ENCODE measurements at places on chromosomes 2 and 18.

GRCh38 chr18:4640349-4641012, 185.4 kb upstream of the DLGAP1 start:
- DNase-seq, result no peak

DNA sequence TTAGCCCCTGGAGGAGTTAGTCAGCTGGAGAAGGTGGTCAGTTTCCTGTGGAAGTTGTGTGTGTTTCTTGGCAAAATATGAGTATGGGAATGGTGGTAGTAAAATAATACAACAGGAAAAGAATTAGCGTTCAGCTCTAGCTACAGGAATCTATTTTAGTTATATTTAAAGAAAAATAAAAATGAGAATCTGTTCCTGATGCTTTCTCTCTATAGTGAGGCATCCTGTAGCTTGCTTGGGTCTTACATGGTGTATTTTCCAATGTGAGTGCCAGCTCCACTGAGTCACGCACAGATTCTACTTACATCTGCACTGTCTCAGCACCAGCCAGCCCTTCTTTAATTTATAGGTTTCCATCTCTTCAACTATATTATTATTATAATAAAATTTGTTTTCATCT, 132.2 kb downstream of the BIRC6 start:
- DNase-seq, result no peak

DNA sequence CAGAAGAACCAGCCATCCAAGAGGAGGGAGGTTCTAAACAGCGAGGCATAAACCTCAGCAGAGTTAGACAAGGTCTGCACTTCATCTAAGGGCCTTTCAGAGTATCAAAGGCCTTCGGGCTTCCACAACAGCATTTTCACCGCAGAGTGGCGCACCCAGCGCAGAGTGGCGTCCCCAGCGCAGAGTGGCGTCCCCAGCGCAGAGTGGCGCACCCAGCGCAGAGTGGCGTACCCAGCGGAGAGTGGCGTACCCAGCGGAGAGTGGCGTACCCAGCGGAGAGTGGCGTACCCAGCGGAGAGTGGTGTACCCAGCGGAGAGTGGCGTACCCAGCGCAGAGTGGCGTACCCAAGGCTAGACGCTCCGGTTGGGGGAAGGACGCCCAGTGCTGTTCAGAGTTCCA, 137.9 kb downstream of the ZNF516 start:
- no peak for DNase-seq

DNA sequence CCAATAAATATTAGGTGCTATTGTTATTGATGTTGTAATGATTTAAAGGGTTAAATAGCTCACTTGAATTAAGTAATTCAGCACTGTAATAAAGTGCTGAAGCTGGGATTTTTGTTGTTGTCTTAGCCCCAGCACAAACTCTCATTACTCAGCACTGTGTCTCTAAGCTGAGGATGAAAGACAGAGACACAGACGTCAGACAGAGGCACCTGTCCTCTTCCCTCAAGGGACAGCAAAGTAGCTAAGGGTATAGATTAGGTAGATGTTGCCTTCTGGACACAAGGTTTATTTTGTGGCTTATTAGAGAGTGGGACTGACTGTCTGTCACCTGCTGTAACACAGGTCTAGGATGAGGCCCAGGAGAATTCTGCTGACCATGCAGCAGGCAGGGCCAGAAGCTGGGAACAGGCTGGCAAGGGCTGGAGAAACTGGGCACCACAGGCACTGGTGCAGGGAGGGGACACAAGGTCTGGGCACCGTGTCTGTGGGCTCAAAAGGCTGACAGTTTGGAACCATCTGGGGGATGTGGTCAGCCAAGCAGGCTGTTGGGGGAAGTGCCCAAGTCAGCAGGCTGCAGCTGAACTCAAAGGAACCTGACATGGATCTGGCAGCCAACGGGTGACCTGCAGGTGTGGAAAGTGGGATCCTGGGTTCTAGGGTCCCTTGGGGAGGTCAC, 20.0 kb upstream of the PTPN4 start:
- no peak for DNase-seq

DNA sequence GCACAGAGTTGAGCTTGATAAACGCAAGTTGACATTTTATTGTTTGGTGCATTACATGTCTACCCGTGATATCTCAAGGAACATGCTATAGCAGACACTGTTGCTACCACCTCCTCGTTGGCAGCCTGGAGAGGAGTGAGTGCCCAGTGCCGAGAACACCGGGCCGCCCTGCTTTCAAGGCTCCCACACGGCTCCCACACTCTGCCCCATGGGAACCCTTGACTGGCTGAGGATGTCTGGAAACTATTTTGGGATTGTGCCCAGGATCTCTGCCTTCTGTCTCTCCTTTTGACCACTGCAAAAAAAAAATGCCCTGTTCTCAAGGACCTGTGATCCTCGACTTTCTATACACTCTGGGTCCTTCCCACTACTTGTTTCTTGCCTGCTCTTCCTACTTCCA, 21.1 kb downstream of the TET3 start:
- no peak for DNase-seq

DNA sequence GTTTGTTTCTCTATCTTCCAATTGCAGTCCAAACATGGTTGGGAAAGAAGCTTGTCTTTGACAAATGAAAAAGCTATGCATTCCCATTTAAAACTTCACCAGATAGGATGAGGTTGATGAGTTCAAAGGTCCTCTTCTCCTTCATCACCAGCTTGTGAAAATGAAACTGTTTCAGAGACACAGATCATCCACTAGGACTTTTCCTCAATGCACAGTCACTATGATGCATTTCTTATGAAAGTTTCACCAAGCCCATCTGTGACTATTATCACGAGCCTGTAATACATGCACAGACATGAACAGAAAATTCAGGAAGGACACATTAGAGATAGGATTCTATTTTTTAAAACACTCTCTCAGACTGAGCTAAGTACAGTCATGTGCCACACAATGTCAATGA, 644.4 kb downstream of the PLCL1 start:
- no peak for DNase-seq

GRCh38 chr2:229713371-229714079, 830 bp downstream of the DNER start:
- no peak for DNase-seq

DNA sequence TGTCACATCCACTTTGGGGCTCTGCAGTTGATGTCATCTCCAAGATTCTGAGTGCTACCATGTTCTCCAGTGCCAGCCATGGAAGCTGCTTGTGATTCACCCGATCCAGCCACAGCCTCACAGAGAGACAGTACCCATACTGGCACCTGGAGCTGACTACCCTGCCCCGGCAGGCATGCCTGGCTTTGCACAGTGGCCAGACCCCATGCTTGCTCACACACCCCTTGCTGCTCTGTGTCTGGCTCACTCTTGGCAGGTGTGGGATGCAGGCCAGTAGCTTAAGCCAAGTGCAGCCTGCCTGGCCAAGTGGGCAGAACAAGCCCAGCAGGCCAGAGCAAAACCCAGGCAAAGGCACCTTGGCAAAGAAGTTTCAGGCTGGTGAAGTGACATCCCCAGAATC, 828.4 kb upstream of the VRK2 start:
- no peak for DNase-seq

DNA sequence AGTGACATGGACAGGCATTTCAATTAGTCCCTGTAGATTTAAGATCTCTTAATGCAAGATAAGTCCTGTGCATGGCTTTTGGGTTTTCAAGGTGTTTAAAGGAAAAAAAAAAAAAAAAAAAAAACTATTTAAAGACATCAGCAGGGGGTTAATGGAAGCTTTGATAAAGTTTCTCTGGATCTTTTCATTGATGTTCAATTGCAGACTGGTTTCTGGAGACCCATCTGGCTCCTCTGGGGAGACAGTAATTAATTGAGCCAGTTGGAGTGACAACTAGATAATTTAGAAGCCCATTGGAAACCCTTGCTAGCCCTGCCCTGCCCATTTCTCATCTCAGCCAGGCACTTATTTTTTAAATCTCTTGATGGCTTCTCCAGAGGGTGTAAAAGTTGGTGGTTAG, 98.7 kb downstream of the EPHA4 start:
- DNase-seq, result no peak

DNA sequence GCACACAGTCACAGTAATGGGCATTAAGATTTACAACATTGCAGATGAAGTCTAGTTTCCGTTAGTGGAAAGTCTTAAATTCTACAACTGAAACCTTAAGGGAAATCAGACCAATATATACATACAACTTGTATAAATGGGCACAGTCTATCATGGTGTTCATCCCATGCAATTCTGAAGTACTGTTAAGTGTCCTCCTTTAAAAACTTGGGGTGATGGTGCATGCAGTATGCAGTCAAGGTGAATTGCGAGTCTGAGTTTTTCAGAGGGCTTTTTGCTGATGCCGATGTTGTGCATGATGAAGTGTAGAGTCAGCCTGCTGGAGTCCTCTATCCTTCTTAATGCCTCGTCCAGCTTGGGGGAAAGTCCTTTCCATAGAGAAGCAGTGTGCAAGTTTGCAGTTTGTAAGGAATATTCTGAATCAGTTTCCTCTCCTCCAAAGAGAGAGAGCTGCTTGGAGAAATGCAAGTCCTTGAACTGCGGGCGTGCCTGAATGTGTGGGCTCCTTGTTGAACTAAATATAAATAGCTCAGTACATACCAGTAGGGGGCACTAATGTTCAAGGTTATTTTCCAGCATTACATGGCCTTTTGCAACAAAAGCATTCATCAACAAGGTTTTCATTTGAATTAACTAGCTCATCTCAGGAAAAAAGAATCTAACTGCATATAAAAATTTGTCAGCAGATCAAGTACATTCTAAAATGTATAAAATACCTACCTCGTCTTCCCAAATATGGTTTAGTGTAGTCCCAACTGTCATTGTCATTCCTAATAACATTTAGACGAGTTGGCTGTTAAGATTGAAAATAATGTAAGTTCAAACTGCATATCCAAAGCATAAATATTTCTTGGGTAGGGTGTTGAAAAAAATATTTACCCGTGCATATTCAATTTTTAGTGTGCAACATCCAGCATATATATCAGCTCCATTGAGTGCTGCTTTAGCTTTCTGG, 21.3 kb downstream of the HNRNPLL start:
- DNase-seq, result peak; percentile 88

- DNase-seq, result no peak
These were observed at the start of gene C1GALT1C1L for GRCh38 chr2:43676322-43677050. Gene C1GALT1C1L (minus strand): TSS chr2:43676429. CDS start chr2:43676322, 107 bp downstream.

- no peak for DNase-seq
These were observed at the start of gene PXDN for GRCh38 chr2:1744446-1745170. Gene PXDN (minus strand): TSS chr2:1744515. CDS start chr2:1744455, 60 bp downstream.

GRCh38 chr18:74567822-74568221, 29.8 kb upstream of the ZNF407 start:
- DNase-seq, result no peak

DNA sequence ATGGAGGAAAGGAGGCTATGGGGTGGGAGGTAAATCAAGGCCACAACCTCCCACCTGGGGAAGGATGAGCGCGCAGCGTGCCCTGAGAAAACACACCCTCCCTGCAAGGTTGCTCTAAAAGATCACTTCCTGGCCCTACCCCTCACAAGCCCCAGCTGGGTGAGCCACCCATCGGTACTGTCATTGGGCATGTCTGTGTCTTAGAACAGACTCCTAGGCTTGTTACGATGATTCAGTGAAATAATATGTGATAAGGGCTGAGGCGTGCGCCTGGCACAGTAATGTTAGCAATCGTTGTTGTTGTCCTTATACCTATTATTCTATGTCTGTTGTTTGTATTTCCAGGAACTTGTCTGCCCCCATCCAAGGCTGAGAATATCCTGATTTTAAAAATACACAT, 175.1 kb downstream of the ZFP36L2 start:
- no peak for DNase-seq

DNA sequence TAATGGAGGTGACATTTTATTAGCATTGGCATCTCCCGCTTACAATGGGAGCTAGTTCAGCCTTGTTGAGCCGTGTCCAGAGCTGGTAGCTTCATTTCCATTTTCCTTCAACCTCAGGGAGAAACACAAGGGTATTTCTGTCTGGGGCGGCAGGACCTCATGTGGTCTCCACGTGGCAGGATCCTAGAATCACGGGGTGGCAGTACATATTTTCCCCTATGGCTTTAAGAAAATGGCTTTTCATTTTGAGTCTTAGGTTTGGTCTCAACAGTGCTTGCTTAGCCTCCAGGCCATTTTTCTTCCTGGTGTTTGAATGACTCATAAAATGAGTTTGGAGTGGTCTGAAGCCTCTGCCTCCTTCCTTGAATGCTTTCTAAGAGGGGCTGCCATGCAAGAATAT, 20.3 kb downstream of the CABLES1 start:
- no peak for DNase-seq

- no peak for DNase-seq
These were observed 288.6 kb downstream of the NDUFA10 start for GRCh38 chr2:239736358-239737143.

GRCh38 chr2:182980115-182980514, 58.1 kb downstream of the NCKAP1 start:
- peak; percentile 54 for DNase-seq

DNA sequence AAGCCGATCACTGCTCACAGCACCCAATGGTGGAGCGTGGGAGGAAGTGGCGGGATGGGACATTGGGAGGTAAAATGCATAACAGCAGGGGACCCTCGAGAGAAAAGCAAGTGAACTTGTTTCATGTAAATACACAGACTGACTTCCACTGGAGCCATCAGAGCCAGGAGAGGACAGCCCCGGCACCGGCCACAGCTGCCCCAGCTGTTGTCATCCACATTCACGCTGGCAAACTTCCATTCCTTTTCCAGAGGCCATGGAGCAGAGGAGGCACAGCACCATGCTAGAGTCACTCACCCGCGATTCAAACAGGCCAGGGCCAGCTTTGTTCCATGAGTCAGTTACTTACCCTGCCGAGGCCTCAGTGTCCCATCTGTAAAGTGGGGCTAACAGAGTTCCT, 610.9 kb upstream of the SALL3 start:
- no peak for DNase-seq

DNA sequence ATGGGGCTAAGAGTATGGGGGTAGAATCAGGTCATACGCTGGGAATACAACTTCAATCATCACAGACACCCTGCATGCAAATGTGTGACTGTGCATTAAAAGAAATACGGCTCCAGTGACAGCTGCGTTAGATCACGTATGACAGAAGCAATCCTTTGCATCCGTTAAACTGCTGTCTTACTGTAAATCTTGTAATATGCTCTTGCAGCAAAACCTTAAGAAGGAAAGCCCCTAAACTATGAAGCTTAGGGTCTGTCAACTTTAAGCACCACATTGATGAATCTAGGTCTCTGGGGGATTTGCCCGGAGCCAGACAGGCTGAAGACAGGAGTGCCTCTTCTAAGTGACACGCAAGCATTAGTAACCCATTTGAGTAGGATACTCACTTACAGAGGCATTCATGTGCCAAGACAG, 84.7 kb upstream of the EML6 start:
- no peak for DNase-seq

DNA sequence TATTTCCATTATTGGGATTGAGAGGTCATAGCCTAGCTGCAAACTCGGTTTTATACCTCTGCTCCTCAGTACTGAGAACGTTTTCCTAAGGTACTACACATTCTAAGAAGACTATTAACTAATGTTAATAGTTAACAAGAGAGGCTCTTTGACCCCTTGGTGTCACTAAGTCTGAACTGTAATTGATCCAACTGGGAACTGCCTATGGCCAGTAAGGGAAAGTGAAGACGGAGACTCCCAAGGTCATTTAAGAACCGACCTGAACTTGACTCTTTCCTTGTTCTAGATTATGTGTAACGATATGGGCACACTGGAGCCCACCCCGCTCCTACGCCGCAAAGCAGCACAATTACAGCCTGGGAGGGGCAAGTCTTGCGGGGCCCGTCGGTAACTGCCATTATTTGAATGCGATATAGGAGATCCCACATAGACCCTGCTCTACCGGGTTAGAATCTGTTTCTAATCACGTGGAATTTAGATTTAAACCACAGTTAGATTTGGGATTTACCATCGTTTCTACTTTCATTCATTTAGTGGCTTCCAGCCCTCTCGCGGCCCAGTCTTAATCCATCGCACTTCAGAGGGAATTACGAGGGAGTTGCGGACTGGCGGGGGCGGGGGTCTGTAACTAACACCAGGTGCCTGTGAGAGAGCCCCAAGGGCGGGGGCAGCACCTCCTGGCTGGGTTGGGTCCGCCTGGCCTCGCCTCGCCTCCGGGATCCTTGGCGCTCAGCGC, 84.1 kb upstream of the EPB41L3 start:
- no peak for DNase-seq
